ENCODE measurements at places on chromosomes 11 and 22.

GRCh38 chr11:65821107-65821506 lies 12.7 kb upstream of the SNX32 start:
- no peak for DNase-seq

- no peak for DNase-seq
These were observed 139.6 kb upstream of the E2F8 start for GRCh38 chr11:19380375-19380774.

GRCh38 chr11:64181506-64182411 lies 4.2 kb upstream of the STIP1 start:
- DNase-seq = peak; percentile 72

- DNase-seq = no peak
These were observed 9.6 kb upstream of the UCP3 start for GRCh38 chr11:74018331-74019005.

GRCh38 chr11:132334769-132335280 lies 964.4 kb downstream of the NTM start:
- no peak for DNase-seq

DNA sequence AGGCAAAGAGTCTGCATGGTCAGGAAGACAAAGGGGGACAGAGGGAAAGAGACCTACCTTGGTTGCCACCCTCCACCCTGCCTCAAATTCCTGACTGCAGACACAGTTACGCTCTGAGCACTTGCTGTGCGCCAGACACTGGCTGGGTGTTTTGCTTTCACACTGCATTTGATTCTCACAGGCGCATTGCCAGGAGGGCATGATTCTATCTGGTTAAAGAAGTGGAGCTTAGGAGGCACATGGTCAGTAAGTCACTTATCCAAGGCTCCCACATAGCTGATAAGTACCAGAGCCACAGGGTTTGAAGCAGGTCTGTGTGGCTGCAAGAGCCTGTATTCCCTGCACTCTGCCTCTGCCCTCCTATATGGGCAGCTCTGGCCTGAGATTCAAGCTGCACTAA lies 103.9 kb downstream of the TIMP3 start:
- no peak for DNase-seq

DNA sequence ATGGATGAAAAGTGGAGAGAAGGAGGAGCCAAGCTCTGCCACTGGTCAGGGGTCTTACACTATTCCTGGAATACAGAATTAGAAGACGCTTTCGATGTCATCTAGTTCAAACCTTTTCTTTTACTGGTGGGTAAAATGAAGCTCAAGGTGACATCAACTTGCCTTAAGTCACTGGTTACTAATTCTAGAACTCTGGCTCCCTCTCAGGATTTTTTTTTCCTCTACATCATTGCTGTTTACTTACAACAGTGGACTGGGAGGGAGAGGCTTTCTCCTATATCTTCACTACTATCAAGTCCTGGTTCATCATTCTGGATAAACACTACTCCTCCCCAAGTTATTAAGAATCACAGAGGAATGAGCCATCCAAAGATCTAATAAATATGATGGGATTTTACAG lies 82.9 kb downstream of the ETS1 start:
- DNase-seq = no peak

- no peak for DNase-seq
These were observed 1.9 kb upstream of the CARD16 start for GRCh38 chr11:105046898-105047579.

GRCh38 chr22:26581633-26582168 lies 8.2 kb downstream of the TPST2 start:
- DNase-seq = no peak

- no peak for DNase-seq
These were observed 255.2 kb downstream of the MN1 start for GRCh38 chr22:27546157-27546935.

GRCh38 chr22:38461057-38461413 lies 6.0 kb upstream of the KCNJ4 start:
- DNase-seq = no peak

GRCh38 chr11:16114431-16114830 lies 241.9 kb downstream of the SOX6 start:
- DNase-seq = no peak

DNA sequence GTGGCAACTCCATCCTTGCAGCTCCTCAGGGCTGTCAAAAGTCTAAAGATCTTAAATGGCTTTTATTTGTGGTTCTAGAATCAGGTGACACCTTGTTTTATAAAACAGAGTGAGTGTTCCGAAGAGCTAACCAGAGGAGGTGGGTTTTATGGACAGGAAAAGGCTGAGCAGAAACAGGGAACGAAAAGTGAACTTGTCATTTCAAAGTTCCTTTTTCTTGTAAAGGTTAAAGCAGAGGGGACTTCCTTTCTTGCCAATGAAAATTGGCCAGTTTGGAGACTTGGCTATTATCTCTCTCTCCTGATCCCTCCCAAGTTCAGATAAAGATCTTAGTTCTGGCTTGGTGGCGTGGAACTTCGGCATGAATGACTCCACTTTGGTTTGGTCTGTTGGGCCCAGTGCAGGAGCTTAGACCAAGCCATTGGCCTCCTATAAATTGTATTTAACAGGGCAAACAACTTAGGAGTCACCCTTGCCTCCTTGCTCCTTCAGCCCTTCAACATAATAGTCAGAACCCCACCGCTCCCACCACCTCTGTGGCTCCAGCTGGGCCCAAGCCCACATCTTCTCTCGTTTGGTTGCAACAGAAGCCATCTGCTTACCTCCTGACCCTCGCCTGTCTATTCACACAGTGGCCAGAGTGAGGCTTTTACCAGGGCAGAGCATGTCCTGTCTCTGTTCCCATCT lies 102.4 kb upstream of the THY1 start:
- DNase-seq = no peak

DNA sequence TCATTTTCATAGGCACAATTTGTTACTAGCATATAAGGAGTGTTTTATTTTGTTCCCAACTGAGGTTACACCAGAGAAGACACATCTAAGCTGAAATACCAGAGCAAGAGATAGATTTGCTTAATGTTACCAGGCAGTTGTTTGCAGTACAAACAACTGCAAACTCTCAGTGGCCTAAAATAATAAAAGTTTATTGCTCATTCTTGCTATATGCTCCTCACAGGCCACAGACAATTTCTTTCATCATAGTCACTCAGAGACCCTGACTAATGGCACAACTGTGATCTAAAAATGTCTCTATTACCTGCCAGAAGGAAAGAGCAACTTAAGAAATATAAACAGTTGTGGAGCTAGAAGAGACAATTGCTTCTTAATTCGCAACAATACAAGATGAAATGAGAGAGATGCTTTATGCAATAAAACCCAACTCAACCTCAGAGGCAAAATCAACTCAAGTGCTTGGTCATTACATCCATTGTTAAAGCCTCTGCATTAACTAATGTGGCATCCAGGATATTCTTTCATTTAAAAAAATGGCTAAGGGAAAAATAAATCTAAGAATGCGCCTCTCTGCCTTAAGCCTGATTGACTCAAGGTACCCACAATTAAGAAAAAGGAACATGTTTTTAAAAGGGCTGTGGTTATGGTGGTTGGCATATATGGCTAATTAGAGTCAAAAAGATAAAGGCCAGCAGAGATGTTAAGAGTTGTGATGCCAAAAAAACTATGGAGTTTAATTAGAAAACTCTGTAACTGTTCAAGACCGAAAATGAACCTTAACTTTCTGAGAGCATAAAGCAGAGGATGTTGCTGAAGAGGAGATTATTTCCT lies 103.7 kb downstream of the CD44 start:
- DNase-seq = no peak

DNA sequence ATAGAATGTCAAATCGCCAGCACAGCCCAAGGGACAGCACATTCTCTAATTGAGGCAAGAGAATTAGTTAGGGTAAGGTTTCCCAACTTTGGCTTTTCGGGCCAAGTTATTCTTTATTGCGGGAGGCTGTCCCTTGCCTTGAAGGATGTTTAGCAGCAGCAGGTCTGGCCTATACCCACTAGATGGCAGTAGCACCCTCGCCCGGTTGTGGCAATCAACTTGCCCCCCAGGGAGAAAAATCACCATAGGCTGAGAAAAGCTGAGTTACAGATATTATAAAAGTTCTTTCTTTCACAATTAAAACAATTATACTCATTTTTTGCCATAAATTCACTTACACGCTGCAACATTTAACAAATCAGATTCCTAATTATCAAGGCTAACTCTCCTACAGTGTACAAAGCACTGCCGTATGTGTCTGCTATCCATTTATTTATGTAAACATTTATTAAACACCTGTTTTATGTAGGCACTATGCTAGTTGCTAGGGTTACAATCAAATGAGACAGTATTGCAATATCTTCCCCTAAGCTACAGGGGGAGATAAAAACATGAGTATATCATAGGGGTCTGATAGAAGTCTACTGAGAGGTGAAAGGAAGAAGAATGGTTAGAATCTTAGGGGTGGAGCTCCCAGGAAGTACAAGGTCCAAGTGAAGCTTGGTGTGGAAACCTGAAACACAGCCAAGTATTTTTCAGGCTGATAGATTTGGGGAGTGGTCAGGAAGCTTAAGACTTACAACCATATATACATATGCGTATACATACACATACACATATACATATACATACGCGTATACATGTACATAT lies 452.3 kb downstream of the RAB38 start:
- peak; percentile 23 for DNase-seq

- DNase-seq = no peak
These were observed 734.3 kb upstream of the ARHGAP42 start for GRCh38 chr11:99952816-99953215.

GRCh38 chr11:19328586-19329311 lies 88.0 kb upstream of the E2F8 start:
- no peak for DNase-seq

GRCh38 chr22:22936180-22936914 lies 48.7 kb downstream of the IGLL5 start:
- DNase-seq = no peak

DNA sequence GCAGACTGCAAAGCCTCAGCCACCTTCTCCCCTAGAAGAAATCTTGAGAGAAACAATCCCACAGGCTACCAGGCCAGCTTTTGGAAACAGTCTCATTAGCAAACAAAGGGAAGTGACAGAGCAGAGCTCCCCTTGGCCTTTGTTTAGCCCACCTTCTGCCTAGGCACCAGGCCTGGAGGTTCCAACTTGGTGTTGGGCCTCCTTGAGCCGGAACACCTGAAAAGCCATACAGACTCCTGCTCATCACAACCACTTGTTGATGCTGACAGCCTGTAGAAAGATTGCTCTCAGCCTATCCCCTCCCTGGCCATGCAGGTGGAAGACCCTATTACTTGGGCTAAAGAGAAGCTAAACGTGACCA lies 26.6 kb downstream of the KCNQ1OT1 start:
- no peak for DNase-seq

DNA sequence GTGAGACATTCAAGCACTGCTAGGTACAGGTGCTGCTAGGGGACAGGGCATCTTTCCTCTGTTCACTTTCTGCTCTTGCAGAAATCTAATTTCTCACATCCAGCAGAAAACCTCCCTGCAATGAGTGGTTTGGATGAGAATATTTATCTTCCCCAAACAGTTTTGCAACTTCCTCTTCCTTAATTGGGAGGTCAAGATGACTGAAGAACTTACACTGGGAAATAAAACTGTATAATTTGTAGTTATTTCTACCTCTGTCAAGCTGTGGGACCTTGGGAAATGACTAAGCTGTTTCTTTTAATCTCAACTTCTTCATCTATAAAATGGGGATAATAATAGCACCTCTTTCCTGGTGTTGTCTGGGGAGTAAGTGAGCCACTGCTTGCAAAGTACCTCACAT lies 69.8 kb downstream of the PRR5L start:
- no peak for DNase-seq

GRCh38 chr11:122979815-122980595 lies 1.6 kb downstream of the BSX start:
- no peak for DNase-seq

GRCh38 chr11:74641289-74641688 lies 48.9 kb downstream of the POLD3 start:
- no peak for DNase-seq

- no peak for DNase-seq
These were observed 50.4 kb downstream of the TCP11L1 start for GRCh38 chr11:33089776-33090175.

- peak; percentile 82 for DNase-seq
These were observed 88.6 kb upstream of the CRYBB3 start for GRCh38 chr22:25110846-25111578.

- DNase-seq = no peak
These were observed 3.7 kb upstream of the COMT start for GRCh38 chr22:19937616-19938473.

Measured in nephron progenitor cell (in vitro differentiated cells).